ENCODE measurements at places on chromosomes 3 and 15.

DNA sequence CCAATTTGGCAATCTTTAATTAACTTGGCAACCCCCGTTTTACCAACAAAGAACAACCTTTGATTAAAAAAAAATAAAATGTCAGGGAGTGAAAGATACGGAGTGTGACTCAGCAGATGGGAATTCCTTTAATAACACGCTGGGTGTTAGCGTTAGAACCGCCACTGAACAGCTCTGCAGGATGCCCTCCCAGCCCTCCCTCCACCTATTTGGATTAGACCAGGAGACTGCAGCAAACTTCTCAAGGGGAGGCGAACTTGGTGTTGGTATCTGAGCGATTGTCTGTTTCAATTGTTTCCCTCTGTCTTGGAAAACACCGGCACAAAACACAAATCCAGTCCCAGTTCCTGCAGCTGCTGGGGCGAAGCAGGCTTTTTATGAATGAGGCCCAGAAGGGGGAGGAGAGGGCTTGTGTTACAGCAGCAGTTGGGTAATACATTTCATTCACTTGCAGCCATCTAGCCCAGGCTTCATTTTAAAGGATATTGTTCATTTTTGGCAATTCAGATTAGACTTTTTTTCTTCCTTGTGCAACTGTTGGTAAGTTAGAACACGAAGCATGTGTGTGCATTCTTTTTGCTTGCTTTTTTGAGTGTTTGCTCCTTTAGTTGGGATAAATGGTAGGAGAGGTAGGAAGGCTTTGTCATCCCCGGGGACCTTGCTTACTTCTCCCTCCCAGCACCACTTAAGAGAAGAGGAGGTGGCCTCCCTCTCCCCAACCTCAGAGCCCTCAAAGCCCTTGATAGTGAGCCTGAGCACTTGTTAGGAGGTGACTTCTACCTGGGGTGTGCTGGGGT, 152.3 kb downstream of the IGF1R start:
- DNase-seq: no peak

GRCh38 chr3:55165278-55165677, 237.4 kb upstream of the LRTM1 start:
- DNase-seq: no peak

- no peak for DNase-seq
Observed at GRCh38 chr3:48398701-48399386, 26.8 kb downstream of the FBXW12 start.

- no peak for DNase-seq
Observed at GRCh38 chr15:42034628-42035434, 14.0 kb upstream of the PLA2G4E start.

DNA sequence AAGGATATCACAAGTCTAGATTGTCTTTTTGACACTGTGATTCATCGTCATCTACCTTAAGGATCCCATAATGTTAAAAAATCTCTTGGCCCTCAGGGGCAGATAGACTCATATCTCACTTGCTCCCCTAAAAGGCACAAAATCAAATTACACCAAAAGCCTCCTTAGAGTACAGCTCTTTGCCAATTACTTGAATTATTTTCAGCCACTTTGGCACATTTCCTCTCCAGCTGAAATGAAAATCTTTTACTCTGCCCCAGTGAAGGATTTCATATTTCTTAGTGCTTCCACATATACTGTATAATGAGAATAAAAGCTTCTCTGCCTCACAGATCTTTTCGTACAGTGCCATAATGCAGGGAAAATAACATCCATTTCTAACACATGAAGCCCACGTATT, 190.7 kb upstream of the GBE1 start:
- DNase-seq: no peak

DNA sequence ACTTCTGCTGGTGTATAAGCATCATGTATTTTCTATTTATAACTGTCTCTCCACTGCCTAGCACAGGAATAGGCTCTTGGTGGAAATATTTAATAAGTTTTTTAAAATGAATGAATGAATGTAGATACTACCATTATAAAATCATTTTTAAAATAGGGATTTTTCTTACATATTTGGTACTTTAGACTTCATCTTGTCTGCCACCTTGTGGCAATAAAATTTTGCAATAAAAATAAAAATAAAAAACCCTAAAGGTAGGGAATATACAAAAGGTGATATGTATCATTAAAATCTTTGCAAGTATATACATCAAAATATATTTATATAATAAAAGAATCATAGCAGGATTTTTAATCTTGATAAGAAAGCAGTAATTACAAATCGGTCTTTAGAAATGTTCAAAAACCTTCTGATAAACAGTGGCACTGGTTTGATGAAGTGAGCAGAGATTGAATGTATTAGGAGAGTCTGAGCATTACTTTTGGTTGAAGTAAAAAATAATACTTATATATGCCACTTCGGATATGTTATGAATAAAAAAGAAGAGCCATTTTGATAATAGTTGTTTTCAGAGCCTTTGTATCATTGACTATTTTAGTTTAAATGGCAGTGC, 95.2 kb downstream of the SPATA16 start:
- DNase-seq: no peak
